ENCODE measurements at places on chromosomes 12 and 14.

GRCh38 chr12:5022465-5023061, 21.1 kb upstream of the KCNA5 start:
- DNase-seq, result peak; percentile 22

DNA sequence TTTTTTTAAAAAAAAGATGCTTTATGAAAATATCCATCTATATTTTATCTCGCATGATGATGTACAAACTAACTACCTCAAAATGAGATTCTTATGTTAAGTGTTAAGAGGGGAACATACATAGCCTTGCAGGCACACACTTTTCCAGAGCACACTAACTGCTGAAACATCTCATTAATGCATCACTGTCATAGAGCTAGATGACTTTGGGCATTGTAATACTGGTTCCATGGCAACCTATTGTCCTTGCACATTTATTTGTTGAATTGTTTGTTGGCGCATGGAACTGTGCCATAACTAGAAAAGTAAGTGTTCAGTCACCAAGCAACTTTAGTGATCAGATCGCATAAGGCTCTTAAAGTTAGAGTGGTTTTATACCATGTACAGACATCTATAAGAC, 348.3 kb downstream of the GALC start:
- DNase-seq, result no peak

GRCh38 chr12:53208877-53209463, 1.9 kb upstream of the ITGB7 start:
- no peak for DNase-seq

DNA sequence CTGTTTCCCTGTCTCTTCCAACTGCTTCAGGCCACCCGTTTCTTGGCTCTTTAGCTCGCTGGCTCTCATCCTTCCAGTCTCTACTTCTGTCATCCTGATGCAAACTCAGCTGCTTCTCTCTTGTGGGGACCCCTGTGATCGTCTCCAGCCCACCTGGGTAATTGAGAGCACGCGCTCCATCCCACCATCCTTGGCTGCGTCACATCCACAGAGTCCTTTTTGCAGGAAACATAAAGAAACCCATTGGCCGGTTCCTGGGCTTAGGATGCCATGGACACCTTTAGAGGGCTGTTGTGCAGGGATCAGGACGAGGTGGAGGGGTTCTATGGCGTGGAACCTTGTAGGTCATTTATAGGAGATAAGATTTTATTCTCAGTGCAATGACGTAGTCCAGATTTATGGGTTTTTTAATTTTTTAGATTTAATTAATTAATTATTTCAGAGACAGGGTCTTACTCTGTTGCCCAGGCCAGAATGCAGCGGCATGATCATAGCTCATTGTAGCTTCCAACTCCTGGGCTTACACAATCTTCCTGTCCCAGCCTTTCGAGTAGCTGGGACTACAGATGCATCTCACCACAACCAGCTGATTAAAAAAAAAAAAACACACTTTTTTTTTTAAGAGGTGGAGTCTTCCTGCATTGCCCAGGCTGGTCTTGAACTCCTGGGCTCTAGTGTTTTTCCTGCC, 82.6 kb downstream of the CCDC92 start:
- DNase-seq, result no peak

DNA sequence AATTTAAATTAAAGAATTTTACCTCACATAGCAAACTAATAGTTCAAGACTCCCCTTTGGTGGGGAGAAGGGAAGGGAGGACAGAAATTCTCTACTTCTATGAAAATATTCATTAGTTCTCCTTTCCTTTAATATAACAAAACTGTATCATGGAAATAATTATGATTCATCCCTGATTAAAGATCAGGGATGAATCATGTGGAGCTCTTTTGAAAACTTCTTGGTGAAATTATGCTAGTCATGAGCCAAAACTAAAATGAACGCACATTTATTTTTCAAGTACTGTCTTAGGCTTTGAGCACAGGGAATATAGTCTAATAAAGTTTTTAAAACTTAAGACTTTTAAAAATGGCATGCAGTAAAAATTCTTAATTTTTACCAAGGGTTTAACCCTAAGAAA, 17.1 kb downstream of the TMBIM4 start:
- no peak for DNase-seq

- no peak for DNase-seq
Observed at GRCh38 chr12:100273782-100274181, 6.8 kb downstream of the SCYL2 start.

DNA sequence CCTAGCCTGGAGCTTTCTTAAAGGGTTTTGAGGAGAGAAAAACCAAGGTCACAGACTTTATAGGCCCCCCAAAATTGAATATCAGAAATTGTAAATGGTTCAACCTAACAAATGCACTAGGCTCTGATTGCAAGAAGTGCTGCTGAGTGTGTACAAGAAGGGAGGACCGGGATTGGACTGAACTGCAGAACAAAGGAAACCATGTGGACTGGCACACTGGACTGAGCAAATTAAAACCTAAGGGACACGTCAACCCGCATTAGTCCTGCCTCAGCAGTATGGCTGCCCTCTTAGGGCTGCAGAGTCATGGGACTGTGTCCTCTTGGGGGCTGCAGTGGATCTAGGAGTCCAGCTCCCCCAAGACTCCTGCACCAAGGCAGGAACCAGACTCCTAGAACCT, 842 bp upstream of the CISTR start:
- no peak for DNase-seq

- DNase-seq, result no peak
Observed at GRCh38 chr14:102418169-102418852, 55.6 kb downstream of the TECPR2 start.

DNA sequence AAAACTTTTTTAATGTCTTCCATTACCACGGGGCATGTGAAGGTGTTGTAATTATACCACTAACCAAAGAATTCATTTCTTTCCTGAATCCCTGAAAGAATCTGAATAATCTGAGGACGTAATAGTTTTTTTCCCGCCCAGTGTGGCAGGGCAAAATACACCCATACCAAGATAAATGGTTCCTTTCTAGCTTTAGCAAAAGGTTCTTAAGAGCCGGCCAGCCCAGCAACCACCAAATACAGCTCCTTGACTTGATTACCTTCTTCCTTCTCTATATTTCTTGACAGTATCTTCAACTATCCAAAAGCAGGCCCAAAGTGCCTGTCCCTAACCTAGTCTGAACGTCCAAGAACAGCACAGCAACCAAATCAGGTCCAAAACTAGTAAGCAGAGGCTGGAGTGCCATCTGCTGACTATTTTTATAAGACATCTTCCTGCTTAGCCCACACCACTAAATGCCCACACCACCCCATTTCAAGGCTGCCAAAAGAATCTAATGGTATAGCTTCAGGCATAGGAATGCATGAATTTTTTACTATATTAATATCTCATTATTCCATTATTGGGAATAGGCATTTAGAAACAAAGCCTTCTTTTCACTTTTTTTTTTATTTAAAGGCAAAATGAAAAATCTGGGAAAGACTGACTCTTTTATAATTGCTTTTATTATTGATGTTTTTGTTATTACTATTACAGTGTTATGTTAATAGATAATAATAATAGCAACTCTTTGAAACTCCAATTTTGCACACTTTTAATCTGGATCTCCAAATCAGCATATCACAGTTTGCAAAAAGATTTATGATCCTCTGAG, 524.4 kb downstream of the MED13L start:
- DNase-seq, result peak; percentile 83

- no peak for DNase-seq
Observed at GRCh38 chr12:12999271-12999958, 650 bp downstream of the HEBP1 start.

- no peak for DNase-seq
Observed at GRCh38 chr14:69288011-69288771, 28.2 kb downstream of the GALNT16 start.

GRCh38 chr14:74663884-74664283, 49.0 kb downstream of the AREL1 start:
- no peak for DNase-seq

DNA sequence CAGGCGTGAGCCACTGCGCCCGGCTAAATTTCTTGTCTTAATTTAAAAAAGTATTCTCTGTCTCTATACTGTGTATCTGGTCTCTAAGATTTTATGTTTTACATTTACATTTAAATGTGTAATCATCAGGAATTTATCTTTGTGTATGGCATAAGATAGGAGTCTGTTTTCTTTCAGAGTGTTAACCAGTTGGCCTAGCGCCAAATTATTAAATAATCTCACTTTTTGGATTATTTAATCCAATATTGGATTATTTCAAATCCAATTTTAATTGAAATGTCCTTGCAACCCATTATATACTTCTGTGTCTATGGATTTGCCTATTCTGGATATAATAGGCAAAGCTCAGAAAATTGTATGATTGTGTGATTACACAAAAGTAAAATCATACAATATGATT, 45.0 kb downstream of the BAZ2A start:
- DNase-seq, result no peak

GRCh38 chr12:9758119-9758518, 2.6 kb downstream of the CD69 start:
- DNase-seq, result no peak

- DNase-seq, result no peak
Observed at GRCh38 chr12:94849411-94849976, 154.0 kb downstream of the NDUFA12 start.

GRCh38 chr14:25237845-25238244, 187.9 kb upstream of the STXBP6 start:
- no peak for DNase-seq

- DNase-seq, result no peak
Observed at GRCh38 chr14:21043387-21043973, 1.3 kb downstream of the RNASE7 start.

- DNase-seq, result no peak
Observed at GRCh38 chr14:30888480-30889243, 14.3 kb downstream of the COCH start.

- DNase-seq, result no peak
Observed at GRCh38 chr14:73755434-73756014, 41.3 kb upstream of the PNMA1 start.

GRCh38 chr14:81018251-81018650, 62.8 kb downstream of the TSHR start:
- DNase-seq, result no peak

DNA sequence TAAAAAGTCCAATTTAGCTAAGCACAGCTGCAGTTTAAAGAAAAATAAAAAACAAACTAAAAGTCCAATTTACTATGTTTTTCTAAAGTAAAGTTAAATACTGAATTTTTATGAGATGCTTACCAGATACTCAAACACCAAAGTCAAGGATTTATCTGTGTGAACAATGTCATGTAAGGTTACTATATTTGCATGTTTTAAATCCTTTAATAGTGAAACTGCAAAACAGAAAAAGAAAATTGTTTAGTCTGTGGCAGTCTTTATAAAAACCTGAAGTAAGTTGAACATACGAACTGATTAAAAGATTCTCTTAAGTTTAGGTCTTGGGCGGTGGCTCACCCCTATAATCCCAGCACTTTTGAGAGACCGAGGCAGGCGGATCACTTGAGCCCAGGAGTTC, 102.7 kb downstream of the CDK17 start:
- DNase-seq, result no peak

DNA sequence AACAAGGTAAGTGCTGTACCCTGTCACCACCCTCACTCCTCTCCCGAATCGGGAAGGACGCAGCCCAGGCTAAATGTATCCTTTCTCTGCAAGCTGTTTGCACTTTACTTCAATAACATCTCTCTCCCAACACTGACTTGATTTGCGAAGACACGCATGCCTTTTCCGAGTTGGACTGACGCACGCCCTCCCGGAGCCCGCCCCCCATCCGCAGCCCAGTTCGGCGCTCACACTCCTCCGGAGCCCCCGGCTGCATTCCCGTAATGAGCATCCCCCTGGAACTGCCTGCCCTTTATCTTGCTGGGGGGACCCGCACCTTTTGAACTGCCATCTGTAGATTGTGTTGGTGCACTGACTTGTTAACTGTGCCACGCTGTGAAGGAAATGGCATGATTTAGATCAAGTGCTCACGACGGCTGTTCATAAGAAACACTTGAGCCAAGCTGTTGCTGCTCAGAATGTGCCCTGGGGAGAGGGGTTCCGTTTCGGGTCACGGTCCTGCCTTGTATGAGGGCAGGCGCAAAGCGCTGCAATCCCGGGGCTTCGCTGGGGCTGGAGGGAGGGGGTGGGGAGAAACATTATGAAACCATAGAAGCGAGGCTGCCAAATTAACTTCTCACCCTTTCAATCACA, 176.6 kb upstream of the CDKN3 start:
- DNase-seq, result no peak

DNA sequence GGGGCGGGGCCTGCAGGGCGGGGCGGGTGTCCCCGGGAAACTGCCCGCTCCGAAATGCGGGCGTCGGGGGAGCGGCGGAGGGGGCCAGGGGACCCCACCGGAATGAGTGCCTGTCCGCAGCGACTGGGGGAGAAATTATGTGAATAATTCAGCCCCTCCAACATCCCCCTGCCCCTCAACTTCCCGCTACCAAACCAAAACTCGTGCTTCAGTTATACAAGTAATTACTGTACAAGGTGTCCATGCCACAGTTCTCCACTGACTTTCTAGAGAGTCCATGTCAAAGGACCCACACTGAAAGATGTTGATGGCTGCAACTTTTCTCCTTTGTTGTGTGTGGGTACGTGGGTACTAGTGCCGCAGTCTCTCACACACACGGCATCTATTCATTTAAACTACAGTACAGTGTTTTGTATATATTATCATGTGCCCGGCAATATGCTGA, 414 bp upstream of the CDK17 start:
- no peak for DNase-seq

- DNase-seq, result no peak
Observed at GRCh38 chr14:70988452-70988851, 81.2 kb downstream of the PCNX1 start.

- no peak for DNase-seq
Observed at GRCh38 chr12:112049351-112049750, 36.1 kb downstream of the ERP29 start.

- DNase-seq, result no peak
Observed at GRCh38 chr12:68958322-68958721, 25.4 kb upstream of the CPM start.

GRCh38 chr12:46669720-46670119, 156.1 kb downstream of the SLC38A4 start:
- no peak for DNase-seq

- no peak for DNase-seq
Observed at GRCh38 chr14:90179357-90179756, 77.0 kb upstream of the PSMC1 start.

DNA sequence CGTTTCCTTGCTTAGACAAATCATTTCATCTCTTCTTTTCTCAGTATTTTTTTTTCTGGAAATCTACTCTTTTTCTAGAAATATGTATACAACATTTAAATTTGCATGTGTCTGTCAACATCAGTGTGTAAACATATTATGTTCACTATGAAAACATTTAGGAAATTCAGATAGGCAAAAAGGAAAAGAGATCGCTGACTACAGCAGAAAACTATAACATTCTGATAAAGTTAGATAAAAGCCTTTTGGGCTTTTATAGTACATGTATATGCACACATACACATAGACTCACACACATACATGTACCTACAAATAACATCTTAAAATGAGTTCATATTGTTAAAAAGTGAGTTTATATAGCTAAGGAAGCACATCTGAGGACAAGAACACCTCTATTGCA, 142.1 kb downstream of the RAD51B start:
- no peak for DNase-seq
